ENCODE measurements at places on chromosomes 11 and 22.

GRCh38 chr22:47806894-47807293 is 1044.4 kb downstream of the TBC1D22A start:
- DNase-seq, result no peak

GRCh38 chr11:23674866-23675265 is 814.6 kb upstream of the CCDC179 start:
- no peak for DNase-seq

DNA sequence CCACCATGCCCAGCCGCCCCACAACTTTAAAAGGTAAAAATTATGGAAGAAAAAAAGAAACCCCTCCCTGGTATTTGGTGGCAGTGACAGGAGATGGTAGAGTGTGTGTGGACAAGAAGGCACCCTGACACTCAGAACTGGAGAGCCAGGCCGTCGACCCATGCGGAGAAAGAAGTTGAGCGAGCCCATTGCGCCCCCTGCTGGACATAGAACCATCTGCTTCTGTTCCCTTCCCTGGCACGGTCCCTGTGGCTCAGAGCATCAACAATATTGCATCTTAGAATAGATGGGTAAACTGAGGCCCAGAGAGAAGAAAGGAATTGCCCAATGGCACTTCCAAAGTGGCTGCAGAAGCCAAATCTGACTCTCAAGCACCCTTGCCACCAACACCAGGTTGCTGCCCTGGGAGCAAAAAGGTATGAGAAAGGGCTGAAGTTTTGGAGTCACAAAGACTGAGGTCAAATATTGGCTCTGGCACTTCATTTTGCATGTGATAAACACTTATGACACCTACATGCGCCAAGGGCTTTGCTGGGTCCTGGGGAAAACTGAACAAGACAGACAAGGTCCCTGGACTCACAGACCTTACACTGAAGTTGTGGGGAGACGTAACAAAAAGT is 8.6 kb downstream of the MRPL11 start:
- peak; percentile 63 for DNase-seq

GRCh38 chr11:79227767-79228755 is 212.8 kb downstream of the TENM4 start:
- no peak for DNase-seq

DNA sequence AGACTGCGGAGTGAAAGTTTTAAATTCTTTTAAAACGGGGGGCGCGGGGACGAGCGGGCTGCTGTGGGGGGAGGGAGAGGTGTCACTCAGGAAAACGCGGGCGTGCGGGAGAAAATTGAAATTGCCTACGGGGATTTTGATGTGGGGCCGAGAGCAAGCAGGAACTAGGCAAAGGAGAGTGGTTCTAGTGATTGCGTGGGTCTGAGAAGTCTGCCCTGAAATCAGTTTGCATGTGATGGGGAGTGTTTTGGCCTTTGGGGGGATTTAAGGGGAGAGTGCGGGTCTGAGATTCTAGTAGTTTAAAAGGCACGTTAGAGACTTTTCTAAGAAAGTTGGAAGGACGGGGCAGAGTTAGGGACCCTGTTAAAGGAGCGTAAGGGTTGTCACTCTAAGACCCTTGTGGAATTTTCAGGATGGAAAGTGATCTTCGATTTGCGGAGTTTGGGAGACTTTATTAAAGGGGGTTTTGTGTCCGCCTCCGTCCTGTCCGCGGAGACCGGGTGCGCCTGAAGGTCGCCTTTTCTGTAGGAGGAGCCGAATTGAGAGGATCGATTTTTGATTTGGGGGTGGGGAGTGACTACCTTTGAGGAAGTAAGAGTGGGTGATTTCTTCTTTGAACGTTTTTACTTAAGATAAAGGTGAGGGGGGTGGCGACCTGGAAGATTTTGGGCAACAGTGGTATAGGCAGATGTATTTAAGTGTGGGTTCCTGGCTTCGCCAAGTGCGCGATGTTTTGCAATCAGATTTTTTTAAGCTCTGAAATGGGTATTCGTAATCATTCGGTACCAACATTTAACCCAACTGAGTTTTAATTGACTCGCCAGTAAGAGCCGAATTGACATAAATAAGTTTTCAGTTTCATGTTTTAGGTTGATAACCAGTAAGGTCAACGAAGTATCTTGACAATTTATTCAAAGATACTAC is 1.1 kb downstream of the EED start:
- peak; percentile 12 for DNase-seq
